ENCODE measurements at places on chromosomes 6 and 20.
A peak's percentile ranks its signal among the peaks of the same experiment; 100 is the strongest.

DNA sequence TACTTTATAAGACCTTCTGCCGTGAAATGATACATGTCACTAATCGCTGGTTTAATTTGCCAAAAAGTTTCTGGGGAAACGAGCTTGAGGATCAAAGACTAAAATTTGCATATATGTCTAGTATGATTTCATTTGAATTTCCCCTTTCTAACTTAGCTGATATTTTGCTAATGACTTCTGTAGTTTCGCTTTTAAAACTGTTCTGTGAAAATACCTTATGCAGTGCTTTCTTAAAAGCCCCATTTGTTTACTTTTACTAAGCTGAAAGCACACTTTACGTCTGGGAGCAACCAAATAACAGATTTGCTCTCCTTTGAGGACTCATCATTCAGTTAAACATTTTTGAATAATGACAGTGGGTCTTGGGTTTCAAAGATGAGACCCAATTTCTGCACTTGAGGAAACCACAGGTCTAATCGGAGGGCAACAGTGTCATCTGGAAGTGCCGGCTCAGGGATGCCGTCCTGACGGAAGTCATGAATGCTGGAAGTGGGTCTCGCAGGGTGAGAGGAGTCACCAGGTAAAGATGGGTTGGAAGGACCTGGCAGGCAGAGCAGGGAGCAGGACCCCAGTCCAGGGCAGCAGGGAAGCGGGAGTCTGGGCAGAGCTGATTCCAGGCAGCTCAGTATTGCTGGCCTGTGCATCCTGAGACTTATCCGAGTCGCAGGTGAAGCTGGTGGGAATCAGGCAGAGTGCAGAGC lies 33.2 kb downstream of the PLEKHG1 start:
- DNase-seq = no peak

DNA sequence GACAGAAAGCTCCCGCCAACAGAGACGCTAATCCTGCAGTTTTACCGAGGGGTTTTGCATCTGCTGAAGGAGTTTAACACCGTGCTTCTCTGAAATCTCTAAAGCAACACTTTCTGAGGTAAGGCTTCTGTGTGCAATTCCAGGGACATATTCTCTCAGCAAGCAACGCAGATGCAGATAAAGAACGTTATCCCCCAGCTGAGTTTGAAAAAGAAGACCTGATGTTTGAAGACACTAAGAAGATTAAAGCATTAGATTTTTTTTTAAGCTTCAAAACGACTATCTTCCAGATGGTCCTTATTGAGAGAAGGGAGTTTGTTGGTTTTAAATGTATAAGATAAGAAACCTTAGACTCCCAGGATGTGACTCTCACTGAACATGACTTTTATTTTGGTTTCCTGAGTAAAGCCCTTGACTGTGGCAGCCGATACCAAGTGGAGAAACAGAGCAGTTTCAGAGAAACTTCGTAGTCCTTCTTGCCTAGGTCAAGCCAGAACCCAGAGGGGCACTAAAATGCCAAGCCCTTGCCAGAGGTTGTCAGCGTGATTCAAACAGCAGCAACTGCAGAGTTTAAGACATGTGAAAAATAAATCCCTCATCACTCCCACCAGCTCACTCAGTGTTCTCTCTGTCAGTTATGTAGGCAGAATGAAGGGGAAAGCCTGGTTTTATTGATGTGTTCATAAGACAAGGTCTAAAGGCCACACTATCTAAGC lies 353.3 kb upstream of the CNR1 start:
- DNase-seq = no peak

DNA sequence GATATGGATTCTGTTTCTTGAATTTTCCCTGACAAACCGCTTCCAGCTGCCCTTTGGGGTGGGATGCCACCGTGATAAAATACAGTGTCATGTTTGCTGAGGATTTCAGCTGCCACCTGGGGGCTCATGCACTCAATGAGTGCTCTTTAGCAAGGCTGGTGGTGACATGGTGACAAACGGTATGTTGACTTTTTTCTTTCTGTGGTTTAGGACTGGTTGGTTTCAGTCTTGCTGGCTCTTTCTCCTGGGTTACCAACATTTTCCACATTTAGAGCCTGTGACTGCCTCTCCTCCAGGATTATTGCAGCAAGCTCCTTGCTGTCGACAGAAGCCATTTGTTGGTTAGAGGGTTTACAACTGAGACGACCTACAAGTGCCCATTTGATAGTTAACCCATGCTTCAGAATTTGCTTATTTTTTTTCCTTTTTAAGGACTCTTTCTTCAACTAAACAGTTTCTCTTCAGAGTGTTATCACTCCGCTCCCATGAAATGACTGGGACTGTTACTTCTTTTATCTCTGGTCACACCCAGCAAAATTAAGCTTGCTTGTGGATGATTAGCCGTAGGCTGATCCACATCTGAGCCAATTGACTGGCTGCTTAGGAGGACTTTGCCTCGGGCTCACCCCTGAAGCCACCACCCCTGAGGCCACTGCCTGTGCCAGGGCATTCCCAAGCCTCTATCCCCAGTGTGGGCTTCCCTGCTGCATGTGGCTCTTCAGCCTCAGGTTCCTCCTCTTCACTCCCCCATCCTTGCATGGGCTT lies 48.4 kb upstream of the CDYL start:
- DNase-seq = peak; percentile 34

DNA sequence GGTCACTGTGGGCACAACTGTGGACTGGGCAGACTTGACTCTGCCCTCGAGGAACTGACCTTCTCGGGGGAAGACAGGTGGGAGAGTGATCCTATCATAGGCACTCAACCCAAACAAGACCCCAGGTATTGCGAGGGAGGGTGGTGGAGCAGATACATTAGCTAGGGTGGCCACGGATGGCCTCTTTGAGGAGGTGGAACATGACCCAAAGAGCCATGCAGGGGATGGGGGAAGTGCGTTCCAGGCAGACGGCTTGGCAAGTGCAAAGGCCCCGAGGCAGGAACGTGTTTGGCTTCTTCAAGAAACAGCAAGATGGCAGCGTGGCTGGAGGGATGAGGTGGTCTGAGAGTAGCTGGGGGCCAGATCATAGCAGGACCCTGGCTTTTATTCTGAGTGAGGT lies 167.6 kb downstream of the NFATC2 start:
- DNase-seq = no peak

- no peak for DNase-seq
These were observed 149.8 kb upstream of the PRND start for GRCh38 chr20:4571759-4572531.

GRCh38 chr6:157075549-157076450 lies 247.5 kb downstream of the TMEM242 start:
- DNase-seq = no peak

DNA sequence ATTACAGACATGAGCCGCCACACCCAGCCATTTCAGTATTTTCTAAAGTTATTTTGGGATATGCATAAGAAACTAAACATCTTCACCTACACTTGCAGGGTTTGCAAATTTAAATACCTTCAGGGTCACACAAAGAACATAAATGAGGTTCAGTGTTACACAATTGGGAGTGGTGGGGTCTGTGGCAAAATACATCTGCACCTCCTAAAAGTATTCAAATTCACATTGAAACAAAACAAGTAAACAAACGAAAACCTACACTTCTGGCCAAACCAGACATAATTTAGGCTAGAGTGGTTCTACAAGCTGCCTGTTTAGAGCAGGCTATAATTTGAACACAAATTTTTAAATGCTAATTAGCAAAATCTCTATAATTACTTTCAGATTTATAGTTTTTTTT lies 34.6 kb downstream of the MAPK14 start:
- DNase-seq = no peak

GRCh38 chr6:109282756-109283155 lies 99.5 kb downstream of the CD164 start:
- DNase-seq = no peak

DNA sequence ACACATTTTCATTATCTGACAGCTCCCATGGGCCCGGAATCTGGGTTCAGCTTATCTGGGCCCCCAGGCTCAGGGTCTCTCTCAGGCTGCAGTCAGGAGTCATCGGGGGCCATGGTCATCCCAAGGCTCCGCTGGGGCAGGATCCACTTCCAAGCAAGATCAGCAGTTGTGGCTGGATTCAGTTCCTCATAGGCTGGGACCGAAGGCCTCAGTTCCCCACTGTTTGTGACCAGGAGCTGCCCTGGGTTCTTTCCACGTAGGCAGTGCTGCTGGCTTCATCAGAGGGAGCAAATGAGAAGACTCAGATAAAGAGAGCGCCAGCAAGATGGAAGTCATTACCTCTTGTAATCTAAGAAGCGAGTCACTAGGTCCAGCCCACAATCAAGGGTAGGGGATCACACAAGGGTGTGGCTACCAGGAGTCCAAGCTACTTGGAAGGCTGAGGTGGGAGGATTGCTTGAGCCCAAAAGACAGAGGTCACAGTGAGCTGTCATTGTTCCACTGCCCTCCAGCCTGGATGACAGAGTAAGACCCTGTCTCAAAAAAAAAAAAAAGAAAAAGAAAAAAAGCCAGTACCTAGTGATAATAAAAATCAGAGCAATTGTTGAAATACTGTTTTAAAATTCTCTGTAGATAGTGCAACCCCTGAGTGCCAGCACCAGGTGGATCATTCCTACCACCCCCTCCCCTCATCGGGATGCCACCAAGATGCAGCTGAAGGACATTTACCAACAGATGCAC lies 162.7 kb downstream of the NFATC2 start:
- DNase-seq = no peak

GRCh38 chr6:149489967-149490366 lies 5.2 kb upstream of the ZC3H12D start:
- DNase-seq = no peak

GRCh38 chr6:44245391-44245911 lies 1.4 kb upstream of the HSP90AB1 start:
- DNase-seq = no peak

DNA sequence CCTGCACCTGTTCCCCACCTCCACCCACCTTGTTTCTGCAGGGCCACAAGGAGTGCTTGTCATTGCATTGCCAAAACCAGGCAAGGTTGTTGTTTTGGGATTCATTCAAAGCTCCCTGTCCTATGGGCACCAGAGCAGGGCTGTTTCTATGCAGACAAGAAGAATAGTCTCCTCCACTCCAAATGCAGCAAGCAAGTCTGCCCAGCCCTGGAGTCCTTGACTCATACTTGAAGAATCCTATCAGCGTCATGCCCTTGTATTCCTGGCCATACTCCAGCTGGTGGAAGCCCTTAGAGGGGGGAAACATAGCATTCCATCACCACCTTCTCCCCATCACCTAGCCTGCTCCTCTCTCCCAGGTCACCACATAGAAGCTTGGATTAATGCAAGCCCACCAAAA lies 145.3 kb upstream of the ECI2 start:
- no peak for DNase-seq

- DNase-seq = no peak
These were observed 68.1 kb upstream of the UST start for GRCh38 chr6:148678682-148679081.

DNA sequence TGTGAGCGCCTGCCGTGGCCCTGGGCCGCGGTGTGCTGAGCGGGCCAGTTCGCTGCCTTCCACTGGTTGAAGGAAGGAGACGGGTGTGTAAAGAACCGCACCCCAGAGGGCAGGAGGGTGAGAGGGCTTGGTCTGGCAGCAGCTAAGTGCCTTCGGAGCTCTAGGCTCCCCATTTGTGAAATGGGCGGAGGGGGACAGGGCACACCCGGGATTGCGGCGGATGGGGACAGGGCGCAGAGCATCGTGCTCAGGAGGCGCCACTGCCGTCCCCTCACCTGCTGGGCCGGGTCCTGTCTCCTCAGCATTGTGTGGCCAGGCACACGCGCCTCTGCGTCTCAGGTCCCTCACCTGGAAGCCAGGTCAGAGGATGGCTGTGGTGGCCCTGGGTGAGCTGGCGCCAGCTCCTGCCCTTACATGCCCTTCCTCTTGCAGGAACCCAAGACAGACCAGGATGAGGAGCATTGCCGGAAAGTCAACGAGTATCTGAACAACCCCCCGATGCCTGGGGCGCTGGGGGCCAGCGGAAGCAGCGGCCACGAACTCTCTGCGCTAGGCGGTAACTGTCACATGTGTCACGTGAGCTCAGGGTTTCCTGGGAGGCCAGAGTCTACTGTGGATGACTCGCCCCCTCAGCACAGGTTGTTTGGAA lies 3.1 kb downstream of the ADRM1 start:
- peak; percentile 62 for DNase-seq

DNA sequence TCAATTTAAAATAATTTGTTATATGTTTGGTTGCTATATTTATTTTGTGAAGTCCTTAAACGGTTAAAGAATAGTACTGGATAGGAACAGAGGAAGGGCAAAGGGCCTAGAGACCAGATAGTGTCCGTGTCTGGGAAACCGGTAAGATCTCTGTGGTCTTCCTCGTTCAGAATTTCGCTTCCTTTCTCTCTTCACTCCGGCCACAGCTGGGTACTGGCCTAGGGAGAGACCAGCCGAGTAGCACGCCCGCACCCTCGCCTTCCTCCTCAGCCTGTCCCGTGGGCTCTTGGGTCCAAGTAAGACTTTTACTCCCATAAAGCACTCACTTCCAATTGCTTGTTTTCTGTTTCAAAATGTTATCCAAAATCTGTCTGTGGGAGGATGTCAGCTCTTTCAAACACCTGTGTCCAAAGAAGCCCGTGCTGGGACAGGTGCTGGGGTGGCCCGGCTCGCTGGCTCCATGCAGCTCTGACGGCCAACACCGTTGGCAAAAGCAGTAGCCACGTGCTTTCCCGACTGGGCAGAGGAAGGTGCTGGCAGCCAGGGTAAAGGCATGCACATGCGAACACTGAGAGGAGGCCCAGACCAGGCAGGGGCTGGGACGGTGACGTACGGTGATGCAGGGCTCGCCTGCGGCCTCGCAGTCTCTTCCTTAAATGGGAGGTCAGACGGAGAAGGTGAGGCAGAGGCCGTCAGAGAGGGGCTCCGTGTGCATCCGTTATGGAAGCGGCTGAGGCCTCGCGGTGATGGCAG lies 112.2 kb downstream of the IRF4 start:
- DNase-seq = no peak

- no peak for DNase-seq
These were observed 355.5 kb downstream of the PRKN start for GRCh38 chr6:162372106-162372505.

GRCh38 chr20:32397567-32398084 lies 39.5 kb downstream of the ASXL1 start:
- no peak for DNase-seq

- DNase-seq = no peak
These were observed 105.8 kb upstream of the RUNX2 start for GRCh38 chr6:45222380-45222779.

DNA sequence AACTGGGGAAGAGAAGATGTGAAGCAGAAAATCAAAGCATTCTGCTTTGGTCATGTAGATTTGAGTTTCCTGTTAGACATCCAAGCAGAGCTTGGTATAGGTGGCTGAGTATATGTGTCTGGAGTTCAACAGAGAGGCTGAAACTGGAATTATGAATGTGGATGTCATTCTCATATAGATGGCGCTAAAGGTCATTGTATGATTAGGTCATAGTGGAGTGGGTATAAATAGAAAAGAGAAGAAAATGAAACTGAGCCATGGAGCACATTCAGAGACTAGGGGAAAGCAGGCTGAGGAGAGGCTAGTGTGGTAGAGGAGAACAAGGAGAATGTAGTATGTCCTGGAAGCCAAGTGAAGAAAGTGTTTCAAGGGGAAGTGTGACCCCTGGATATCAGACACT lies 295.6 kb upstream of the PLN start:
- DNase-seq = peak; percentile 2
